ENCODE measurements at places on chromosomes 1 and 21.
A peak's percentile ranks its signal among the peaks of the same experiment; 100 is the strongest.

DNA sequence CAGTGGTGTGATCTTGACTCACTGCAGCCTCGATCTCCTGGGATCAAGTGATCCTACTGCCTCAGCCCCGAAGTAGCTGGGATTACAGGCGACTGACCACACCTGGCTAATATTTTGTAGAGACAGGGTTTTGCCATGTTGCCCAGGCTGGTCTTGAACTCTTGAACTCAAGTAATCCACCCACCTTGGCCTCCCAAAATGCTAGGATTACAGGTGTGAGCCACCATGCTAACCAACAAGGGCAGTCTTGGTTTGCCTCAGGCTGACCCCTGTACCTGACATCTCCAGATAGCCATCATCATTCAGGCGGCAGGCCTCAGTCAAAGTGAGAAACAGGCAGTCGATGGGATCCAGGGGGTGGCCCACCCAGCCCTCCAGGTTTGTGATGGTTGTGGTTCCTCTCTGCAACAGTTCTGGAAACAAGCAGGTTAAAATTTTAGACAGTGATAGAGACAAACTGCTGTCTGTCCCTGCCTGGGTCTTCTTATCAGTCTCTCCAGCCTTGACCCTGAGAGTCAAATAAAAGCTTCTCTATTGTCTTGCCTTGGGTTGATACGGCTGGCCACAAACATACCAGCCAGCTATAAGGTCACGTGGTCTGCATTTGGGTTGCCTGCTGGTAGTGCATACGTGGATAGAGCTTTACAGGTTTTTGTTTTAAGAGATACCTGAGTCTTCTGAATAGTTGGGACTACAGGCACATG lies 26.8 kb downstream of the UROD start:
- DNase-seq, result no peak

GRCh38 chr1:24775348-24775747 lies 30.1 kb downstream of the CLIC4 start:
- no peak for DNase-seq

GRCh38 chr1:19837866-19838265 lies 22.8 kb upstream of the RNF186 start:
- no peak for DNase-seq

GRCh38 chr21:25934771-25935224 lies 200.0 kb downstream of the GABPA start:
- no peak for DNase-seq

- DNase-seq, result no peak
Measured at GRCh38 chr1:196366817-196367495, 241.3 kb downstream of the KCNT2 start.

DNA sequence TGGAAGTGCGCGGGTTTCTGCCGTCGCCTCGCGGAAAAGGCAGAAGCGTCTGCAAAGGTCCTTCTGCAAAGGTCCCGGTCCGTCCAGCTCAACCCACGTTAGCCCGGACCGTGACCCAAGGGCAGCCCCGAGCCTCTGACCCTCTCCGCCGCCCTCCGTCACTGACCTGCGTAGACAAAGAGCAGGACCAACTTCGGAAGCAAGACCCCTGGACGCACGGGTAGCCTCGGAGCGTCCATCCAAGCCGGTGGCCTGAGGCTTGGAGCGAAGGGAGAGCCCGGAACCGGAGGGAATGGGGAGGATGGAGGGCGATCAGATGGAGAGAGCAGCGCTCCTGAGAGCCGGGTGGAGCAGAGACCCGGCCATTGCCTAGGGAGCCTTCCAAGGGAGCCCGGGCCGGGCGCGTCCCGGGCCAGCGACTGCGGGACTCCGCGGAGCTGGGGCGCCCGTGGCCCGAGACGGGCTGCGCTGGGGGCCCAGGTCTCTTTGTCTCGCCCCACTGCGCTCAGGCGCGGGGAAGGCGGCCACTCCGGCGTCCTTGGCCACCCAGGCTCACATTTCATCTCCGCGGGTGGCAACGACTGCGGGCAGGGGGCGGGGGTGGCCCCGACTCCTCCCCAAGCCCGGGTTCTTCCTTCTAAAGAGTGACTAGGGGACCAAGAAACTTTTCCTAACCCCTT lies at the start of gene CYYR1:
Gene CYYR1, minus strand, starts transcription at position 585 of the 680 bp plus-strand sequence. Its CDS starts 346 bp downstream, at position 239.
- no peak for DNase-seq

- DNase-seq, result no peak
Measured at GRCh38 chr1:54791880-54792522, 9.1 kb downstream of the TTC22 start.

- DNase-seq, result no peak
Measured at GRCh38 chr1:223772771-223773160, 60.4 kb downstream of the CAPN2 start.

- DNase-seq, result no peak
Measured at GRCh38 chr1:198848649-198849048, 209.8 kb downstream of the PTPRC start.

DNA sequence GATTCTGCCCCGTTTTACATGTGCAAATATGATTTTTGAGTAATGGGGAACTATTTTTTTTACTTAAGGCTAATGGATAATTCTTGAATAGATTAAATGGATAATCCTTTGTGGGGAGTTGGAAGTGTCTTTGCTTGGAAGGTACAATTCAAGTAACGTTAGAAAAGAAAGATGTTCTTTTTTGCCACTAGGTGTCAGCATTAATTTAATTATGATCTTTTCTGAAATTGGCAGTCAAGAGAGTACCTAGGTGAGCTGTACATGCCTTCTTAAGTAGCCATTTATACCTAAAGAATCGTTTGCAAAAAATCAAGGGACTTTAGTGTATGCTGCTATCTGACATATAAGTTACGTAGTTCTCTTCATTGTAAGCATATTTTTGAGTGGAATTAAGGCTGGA lies 2.2 kb downstream of the FBXO28 start:
- no peak for DNase-seq

DNA sequence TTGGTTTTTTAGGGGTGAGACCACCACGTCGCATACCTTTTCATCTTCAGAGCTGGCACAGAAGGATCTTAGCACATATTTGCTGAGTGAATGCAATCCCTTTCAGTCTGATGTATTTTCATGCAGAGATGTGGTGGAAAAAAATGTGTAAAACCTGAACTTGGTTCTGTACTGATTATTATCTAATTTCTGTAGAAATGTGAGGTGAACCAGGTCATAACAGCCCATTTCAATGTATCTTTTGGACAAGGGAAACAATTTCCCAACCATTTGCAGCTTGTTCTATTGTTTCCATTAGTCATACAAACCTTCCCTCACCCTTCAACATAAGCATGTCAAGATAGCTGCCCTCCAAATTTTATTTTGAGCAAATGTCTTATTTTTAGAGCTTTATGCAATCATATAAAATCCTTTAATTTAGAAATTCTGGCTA lies 46.8 kb upstream of the RUNX1 start:
- DNase-seq, result no peak

- no peak for DNase-seq
Measured at GRCh38 chr1:167784876-167785550, 63.2 kb downstream of the MPZL1 start.

GRCh38 chr1:161192476-161193465 lies 6.1 kb downstream of the ADAMTS4 start:
- peak; percentile 69 for DNase-seq

- no peak for DNase-seq
Measured at GRCh38 chr1:213723187-213723586, 264.6 kb upstream of the PROX1 start.

GRCh38 chr21:42515708-42516502 lies 2.3 kb downstream of the SLC37A1 start:
- DNase-seq, result no peak

- no peak for DNase-seq
Measured at GRCh38 chr21:14267076-14267475, 51.1 kb downstream of the RBM11 start.

DNA sequence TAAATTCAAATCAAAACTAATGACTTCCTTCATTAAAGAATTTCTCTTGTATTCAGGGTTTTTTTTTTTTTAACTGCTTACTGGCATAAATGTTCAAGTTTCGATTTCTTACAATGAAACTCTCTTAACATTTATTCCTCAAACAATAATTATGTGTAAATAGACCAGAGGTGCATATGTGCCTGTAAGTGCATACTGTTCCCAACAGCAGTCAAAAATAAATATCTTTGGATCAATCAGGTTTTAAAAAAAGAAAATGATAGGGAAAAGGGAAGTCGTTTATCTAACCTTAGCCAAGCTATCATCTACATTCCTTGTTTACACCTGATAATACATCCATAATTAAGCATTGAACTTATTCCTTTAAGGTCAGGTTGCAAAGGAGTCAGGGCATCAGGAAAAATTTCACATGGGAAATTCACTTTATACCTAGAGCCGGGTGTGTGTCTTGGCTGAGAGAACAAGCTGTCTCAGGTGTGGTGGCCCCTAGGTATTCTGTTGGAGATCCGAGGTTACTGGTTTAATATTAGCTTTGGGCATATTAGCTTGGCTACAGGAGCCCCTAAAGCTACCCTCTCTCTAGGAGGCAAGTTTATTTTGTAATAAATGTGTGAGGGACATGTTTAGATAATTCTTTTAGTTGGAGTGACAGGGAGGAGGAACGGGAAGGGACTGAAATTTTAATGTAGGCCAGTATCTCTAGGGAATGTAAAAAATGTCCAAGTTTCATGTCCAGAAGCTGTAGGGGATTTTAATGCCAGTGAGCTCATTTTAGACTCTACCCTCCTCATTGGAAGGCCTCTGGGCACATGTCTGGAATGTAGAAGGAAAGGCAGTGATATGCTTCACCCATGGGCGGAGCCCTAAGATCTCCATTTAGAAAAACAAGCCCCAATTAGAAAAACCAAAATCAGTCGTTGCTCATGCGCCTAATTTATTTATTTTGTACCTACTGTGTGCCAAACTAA lies 327.9 kb upstream of the PROX1 start:
- DNase-seq, result no peak

DNA sequence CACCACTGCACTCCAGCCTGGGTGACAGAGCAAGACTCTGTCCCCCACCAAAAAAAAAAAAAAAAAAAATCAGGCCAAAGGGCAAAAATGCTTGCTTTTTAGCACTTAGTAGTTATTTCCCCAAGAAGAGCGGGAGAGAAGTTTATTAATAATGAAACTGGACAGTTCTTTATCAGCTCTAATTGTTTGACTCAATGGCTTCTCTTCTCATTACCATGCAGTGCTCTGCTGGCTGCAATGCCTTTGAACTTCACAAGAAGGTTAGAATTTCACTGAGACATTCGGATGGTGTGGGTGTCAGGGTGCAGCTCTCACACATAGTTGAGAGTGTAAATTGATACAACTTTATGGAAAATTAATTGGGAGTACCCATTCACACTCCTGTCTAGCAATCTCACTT lies 63.7 kb downstream of the EDARADD start:
- DNase-seq, result no peak

DNA sequence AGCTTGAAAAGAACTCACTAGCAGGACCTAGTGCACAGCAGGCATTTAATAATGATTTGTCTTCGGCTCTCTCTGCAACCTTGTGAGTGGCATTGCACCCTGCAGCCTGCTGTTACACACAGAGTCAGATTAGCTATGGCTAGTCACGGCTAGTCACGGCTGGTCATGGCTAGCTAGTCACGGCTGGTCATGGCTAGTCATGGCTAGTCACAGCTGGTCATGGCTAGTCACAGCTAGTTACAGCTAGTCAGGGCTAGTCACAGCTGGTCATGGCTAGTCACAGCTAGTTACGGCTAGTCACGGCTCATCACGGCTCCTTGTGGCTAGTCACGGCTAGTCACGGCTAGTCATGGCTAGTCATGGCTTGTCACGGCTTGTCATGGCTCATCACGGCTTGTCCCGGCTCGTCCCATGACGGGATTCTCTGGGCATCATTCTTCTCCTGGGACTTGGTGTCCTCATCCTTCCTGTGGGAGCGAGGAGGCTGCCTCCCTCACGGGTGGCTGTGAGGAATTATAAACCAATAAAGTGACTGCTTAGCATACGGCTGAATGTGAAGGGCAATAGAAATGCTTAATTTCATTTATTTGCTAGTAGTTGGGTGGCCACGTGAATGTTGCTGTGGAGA lies 12.5 kb upstream of the KIF26B start:
- no peak for DNase-seq

DNA sequence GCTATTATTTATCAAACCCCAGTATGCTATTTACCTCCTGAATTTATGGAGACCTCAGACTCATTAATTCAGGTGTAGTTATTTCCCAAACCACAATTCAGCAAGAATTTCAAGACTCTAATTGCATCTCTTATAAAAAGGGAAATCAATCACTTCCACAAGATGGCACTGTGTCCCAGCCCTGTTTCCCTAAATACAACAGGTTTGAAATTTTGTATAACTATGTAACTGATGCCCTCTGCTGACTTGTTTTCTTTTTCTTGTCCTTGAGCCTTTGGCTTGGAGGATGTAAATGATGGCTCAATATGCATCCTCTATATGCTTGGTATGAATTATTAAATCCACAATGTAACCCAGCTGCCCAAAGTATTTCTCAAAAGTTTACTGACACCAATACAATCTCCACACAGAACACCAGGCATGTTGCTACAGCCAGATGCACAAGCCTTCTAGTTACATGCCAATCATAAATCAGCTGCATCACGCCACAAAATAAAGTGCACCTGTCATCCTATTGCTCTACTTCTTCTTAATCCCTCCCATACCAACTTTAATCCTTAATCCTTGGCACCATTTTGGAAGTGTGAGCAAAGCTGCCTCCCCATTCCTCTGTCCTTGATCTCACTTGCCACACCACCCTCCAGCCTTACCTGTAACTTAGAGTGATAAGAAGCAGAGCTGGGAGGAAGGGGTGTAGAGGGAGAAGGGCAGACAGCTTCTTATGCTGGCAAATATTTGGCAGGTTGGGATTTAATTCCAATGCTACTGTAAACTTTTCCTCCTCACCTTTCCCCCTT lies 9.0 kb downstream of the C1orf105 start:
- DNase-seq, result peak; percentile 26

DNA sequence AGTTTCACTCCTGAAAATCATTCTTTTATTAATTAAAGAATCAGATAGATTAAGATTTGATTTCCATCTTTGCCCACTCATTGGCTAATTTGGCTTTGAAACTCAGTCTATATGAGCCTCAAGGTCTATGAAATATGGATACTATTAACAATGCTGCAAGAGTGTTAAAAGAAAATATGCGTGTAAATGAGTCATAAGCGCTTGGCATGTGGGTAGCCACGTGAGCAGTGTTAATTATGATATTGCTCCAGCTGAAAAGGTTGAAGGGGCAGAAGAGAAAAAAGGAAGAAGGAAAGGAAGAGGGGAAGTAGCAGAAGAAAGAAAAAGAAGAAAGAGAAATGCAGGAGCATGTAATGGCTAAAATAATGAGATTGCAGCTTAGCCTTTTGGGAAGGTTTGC lies 151.4 kb downstream of the CHRM3 start:
- DNase-seq, result no peak

GRCh38 chr21:24514081-24514733 lies 1093.1 kb downstream of the MRPL39 start:
- DNase-seq, result no peak
